ENCODE measurements at places on chromosomes 4 and X. TPM values are rescaled to one million over a fixed set of nuclear protein-coding genes. Genes with fewer than 3 reads are reported as not detected.

The NLRP2B gene
- not detected for total RNA-seq

The TLL1 gene
- 4.1 TPM for total RNA-seq

The TCEAL6 gene
- total RNA-seq, result 36.8 TPM

The VEGFC gene
- total RNA-seq, result 4.0 TPM

The SASH3 gene
- total RNA-seq, result 5.8 TPM

The UBA6 gene
- total RNA-seq, result 56.0 TPM

The COL4A5 gene
- 49.1 TPM for total RNA-seq

The S100P gene
- 21.9 TPM for total RNA-seq

The EPGN gene
- not detected for total RNA-seq

The RFC1 gene
- 33.3 TPM for total RNA-seq

The MAGEB17 gene
- 0.62 TPM for total RNA-seq

The UGT2B15 gene
- 0.41 TPM for total RNA-seq

The DCAF8L2 gene
- 107 TPM for total RNA-seq

The H2BW2 gene
- total RNA-seq, result not detected

The FGFRL1 gene
- total RNA-seq, result 26.6 TPM

The FMR1 gene
- 22.0 TPM for total RNA-seq

The AVPR2 gene
- total RNA-seq, result 2.5 TPM

The ZNF280C gene
- total RNA-seq, result 19.0 TPM

The CPLX1 gene
- 2.5 TPM for total RNA-seq

Data from prostate gland (tissue), 2 donors.